SJSA1 (cell line): ENCODE measurements at places on chromosomes 7 and 10. TPM values are rescaled to one million over a fixed set of nuclear protein-coding genes. Genes with fewer than 3 reads are reported as not detected.

GRCh38 chr10:120688928-120689327 is 162.2 kb upstream of the WDR11 start:
- DNase-seq, result no peak

- no peak for DNase-seq
These were observed 199.9 kb upstream of the PLXNA4 start for GRCh38 chr7:132776048-132776620.

DNA sequence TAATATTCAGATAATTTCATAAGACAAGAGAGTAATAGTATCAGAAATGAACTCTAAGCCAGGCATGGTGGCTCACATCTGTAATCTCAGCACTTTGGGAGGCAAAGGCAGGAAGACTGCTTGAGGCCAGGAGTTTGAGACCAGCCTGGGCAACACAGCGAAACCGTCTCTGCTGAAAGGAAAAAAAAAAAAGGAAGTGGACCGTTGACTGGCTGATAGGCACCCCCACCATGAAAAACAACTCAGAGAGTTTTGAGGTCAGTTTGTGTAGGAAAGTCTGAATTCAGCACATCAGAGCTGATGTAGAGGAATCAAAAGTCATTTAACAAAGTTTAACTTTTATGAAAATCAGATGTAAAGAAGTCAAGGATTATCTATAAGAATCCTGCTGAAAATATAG is 63.2 kb upstream of the AMPH start:
- no peak for DNase-seq

GRCh38 chr10:65416094-65416493 is 1509.7 kb upstream of the LRRTM3 start:
- no peak for DNase-seq

PVRIG gene
- 1.7 TPM in 1 of 2 replicates, not detected in the other for total RNA-seq

ARID5B gene
- total RNA-seq, result 15.5 and 34.0 TPM in 2 replicates

DNA sequence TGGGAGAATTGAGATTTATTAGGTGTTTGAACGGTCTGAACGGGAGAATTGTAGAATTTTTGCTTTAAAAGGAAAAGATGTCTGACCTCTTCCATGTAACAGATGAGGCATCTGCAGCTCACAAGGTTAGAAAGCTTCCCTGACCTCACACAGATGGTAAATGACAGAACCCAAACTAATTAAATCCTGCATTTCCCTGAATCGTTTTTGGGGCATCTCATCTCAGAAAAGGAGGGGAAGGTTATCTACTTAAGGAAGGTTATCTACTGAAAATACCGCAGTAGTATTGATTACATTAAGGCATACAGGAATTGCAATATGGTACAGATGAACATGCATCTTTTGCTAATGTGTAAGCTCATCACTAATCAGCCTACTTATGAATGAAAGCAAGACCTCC is 278.3 kb downstream of the CCDC3 start:
- no peak for DNase-seq
